ENCODE measurements at places on chromosomes 3 and 15. TPM values are rescaled to one million over a fixed set of nuclear protein-coding genes. Genes with fewer than 3 reads are reported as not detected.

PLSCR2 gene
- not detected for total RNA-seq

TRH gene
- total RNA-seq = 2.5 TPM

GRAMD2A gene
- total RNA-seq = 0.63 TPM

IGSF11 gene
- not detected for total RNA-seq

STX19 gene
- not detected for total RNA-seq

LRTM1 gene
- not detected for total RNA-seq

STAB1 gene
- total RNA-seq = 0.90 TPM

EXOG gene
- total RNA-seq = 39.6 TPM

LRRC2 gene
- 10.1 TPM for total RNA-seq

CPLX3 gene
- total RNA-seq = not detected

RARB gene
- total RNA-seq = 3.1 TPM

INKA1 gene
- total RNA-seq = 4.4 TPM
